ENCODE measurements at places on chromosomes 6 and 20. TPM values are rescaled to one million over a fixed set of nuclear protein-coding genes. Genes with fewer than 3 reads are reported as not detected.

RAET1L gene
- not detected for total RNA-seq

- no peak for DNase-seq
Measured at GRCh38 chr6:165726965-165727381, 63.9 kb upstream of the PDE10A start.

DNA sequence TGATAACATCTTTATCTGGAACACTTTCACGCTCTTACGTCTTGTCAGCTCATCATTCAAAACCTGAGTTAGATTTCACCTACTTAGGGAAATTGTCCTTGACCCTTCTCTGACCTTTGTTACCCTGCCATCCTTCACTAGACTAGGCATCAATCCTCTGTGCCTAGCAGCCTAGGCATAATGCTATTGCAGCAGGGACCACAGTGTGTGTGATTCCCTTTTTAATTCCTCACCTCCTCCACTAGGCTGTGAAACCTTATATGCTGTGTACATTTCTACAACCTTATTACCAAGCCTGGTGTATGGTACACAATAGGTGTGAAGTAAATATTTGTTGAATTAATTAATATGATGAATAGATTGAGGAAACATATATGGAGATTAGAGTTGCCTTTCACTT is 66.7 kb upstream of the DEFB112 start:
- no peak for DNase-seq

DNA sequence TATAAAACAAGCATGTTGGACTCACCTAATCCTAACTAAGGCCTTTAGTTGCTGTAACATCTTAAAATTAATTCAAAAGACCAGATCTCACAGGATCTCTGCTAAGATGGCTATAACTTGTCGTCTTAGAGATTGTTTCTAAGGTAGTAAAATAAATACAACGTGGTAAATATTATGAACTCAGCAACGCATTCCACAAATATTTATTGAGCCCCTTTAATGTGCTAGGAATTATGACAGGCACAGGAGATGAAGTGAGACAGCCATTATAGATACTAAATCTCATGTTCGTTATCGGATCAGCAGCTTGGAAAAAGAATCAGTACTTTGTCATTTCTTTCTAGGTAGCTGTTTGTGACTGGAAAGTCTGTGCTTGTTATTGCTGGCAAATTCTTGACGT is 20.9 kb upstream of the MCM3 start:
- DNase-seq: no peak

DNA sequence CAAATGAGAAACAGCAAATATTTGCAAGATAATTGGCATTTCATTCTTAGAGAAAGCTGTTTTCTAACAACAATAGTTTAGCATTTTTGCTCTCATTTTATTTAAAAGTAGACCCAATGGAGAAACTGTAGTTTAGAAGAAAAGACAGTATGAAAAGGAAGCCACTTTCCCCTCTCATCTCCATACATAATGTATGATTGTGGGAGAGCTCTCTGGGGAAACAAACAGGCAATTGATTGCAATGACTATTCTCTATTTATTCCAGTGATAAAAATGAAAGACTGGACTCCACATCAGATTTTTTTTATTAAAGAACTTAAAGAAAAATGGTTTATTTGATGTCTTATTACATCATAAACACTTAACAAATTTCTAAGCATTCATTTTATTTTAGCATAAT is 116.8 kb upstream of the SASH1 start:
- no peak for DNase-seq

- DNase-seq: no peak
Measured at GRCh38 chr6:53707108-53707897, 41.7 kb upstream of the KLHL31 start.

DNA sequence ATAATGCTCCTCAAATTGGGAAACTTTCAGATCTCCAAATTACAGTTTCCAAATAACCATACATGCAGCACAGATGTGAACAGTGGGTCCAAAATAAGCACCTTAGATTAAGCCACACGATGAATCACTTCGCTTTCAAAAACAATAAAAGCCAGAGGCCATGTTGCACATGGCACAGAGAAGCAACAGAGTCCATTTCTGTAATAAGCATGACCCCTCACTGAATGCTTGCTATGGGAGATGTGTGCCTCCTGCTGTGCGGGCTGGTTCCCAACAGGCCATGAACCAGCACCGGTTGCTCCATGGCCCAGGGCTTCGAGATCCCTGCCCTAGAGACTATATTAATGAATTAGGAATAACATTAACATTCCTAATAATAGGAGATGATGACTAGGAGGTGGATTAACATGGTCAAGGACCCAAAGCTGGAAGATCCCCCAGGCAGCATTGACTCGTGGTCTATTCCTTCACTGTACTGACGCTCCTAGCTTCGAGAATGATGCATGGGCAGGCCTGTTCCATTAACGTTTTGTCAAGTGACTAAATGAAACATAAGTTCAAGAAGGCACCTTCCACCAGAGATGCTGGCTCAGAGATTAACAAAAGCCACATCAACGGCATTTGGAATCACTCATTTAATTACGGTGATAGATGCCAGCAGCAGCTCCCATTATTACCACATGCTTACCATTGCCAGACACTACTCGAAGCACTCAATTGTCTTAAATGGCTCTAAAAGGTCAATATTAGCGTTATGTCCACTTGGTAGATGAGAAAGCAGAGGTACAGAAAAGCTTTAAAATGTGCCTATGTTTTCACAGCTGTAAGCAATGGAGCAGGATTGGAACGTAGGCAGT is 470.6 kb upstream of the AGPAT4 start:
- DNase-seq: no peak

DNA sequence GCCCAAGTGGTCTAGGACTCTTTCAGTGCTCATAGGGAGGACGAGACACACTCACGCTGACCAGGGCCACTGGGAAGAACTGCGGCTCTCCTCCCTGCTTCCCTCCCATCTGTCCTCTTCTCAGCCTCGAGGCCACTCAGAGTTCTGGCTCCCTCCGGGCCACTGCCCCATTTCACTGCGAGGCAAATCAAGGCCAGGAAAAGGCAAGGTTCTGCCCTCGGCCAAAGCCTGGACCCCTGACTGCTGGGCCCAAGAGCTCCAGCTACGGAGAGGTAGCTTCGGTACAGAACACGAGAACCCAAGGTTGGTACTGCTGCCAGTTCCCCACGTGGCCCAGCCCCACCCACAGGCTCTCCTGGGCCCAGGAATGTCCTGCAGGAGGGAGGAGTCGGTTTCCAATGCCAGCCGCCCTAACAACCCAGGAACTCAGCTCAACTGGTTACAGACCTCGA is 14.7 kb downstream of the PI16 start:
- DNase-seq: peak; percentile 74

GRCh38 chr6:29887330-29887818 is 55.0 kb upstream of the HLA-A start:
- no peak for DNase-seq

PPP1R14C gene
- 3.3 TPM for total RNA-seq

OTOR gene
- not detected for total RNA-seq

GRCh38 chr20:50027611-50028105 is 44.9 kb downstream of the SNAI1 start:
- DNase-seq: no peak

GRCh38 chr20:15609921-15610320 is 963.3 kb downstream of the KIF16B start:
- DNase-seq: no peak

DNA sequence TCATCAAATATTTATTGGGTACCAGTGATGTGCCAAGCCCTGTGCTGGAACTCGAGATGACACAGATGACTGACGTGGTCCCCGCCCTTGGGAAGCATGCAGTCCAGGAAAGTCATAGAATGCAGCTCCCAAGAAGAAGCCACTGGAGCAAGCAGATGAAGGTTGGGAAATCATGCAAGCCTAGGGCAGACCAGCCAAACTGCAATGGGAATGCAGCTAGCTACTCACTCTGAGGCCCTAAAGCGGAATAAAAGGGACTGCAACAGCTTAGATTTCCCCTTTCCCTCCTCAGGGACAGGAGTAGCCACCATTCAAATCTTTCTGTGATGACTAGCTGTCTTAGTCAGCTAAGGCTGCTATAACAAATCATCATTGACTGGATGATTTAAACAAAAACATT is 152.2 kb downstream of the MAFB start:
- no peak for DNase-seq

DNA sequence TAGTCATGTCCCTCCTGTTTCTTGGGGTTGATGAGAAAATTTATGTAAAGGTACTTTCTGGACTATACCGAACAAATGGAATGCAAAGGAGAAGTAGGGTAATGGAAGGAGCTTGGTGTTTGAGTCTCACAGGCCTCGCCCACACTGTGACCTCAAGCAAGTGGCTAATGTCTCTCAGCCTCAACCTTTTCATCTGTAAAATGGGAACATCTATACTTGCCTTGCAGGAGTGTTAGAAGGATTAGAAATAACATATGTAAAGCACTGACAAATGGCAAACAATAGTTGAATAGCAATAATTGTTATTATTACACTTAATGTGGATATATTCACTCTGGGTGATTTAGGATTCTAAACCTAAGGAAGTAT is 8.9 kb upstream of the PKIG start:
- DNase-seq: no peak

- no peak for DNase-seq
Measured at GRCh38 chr6:42142118-42142835, at the start of gene C6orf132. TSS of gene C6orf132 (minus strand) at chr6:42142620. CDS start at chr6:42142444, 176 bp downstream.

DNA sequence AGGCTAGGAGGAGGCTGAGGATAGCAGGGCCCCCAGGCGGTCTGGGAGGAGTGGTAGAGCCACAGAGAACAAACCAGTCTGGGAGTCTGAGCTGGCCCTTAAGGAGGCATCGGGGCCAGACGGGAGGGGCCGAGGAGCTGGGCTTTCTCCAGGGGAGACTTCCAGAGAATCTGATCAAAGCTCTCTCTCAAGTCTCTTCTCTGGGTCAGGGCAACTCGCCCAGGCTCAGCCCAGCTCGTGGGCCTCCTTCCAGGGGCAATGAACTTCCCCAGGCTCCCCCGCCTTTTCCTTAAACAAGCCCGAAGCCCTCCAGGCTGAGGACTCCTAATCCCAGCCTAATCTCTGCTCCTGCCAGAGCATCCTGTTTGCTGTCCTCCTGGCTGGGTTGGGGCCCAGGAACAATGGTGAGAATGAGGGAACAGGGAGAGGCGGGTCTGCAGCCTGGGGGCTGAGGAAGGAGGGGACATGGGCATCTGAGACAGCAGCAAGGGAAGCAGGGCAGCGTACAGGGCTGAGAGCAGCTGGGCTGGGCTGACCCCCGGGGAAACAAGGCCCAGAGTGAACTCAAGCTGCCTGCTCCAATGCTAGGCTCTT is 173.6 kb downstream of the ANKRD60 start:
- DNase-seq: peak; percentile 52

DNA sequence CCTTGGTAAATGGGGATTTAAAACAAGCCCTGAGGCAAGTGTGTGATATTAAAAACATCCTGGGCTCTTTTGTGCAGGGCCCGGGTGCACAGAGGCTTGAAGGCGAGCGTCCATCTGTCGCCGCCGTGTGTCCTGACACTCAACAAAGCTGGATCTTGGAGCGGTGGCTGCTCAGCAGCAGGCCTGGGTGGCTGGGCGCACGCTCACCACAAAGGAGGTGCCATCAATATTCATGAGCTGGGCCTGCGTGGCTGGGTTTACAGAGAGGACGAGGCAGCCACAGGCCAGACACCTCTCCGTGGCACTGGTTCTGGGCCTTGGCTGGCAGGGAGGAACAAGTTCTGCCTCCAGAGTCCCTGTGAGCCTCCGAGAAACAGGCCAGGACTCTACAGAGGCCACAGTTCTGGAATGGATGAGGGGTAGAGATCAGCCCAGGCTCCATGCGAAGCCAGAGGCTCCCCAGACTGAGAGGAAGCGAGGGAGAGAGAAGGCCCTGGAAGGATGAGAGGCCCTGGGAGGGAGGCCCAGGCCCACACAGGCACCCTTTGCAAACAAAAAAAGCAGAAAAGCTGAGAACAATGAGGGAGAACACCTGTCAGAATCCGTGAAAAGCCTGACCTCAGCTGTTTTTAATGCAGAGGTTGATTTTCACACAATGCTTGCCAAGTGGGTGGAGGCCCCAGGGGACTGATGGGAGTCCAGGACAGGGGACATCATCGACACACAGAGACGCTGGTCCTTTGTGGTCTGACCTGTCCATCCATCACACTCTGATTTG is 21.9 kb downstream of the BHLHE23 start:
- DNase-seq: no peak

- DNase-seq: no peak
Measured at GRCh38 chr6:56346958-56347357, 99.6 kb upstream of the COL21A1 start.

RNF182 gene
- 5.3 TPM for total RNA-seq

DNA sequence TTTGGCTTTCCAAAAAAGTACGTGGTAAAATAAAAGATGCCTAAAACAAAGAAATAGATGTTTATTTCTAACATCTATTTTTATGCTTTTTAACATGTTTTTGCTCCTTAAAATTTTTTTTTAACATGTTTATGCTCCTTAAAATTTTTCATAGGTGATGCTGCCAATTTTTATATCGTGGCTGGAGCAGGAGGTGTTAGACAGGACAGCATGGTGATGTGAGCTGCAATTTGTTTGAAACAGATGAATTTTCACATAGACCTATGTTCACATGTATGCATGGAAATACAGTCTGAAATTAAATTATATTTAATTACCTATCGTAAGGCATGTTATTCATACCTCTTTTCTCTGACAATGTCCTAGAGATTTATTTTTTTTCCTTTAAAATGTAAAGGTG is 784.8 kb downstream of the EPHA7 start:
- no peak for DNase-seq

SLC17A1 gene
- not detected for total RNA-seq

GRCh38 chr6:100657678-100658330 is 193.1 kb upstream of the SIM1 start:
- no peak for DNase-seq

- no peak for DNase-seq
Measured at GRCh38 chr20:50996901-50997865, 25.7 kb downstream of the KCNG1 start.

GRCh38 chr6:132888701-132889100 is 74.3 kb downstream of the RPS12 start:
- no peak for DNase-seq

GRCh38 chr20:1809131-1809572 is 86.1 kb upstream of the SIRPA start:
- DNase-seq: no peak

DNA sequence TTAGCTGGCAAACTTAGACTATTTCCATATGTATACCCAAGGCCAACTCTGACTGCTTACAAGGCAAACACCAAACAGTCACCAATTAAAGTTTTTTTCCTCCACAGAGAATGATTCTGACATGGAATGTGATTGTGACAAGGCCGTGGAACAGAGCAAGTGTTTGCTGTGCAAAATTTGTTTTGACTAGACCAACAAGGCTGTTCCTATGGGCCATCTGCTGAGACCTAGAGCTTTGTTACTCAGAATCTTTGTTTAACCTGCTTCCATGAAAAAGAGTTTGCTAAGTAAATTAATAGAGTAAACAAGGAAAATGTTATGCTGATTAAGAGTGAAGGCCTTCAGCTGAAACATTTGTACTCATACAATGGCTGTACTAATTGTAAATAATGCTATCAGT is 51.6 kb upstream of the IMPG1 start:
- no peak for DNase-seq
